ENCODE measurements at places on chromosomes 7 and 10. TPM values are rescaled to one million over a fixed set of nuclear protein-coding genes. Genes with fewer than 3 reads are reported as not detected.
A peak's percentile ranks its signal among the peaks of the same experiment; 100 is the strongest.

DNA sequence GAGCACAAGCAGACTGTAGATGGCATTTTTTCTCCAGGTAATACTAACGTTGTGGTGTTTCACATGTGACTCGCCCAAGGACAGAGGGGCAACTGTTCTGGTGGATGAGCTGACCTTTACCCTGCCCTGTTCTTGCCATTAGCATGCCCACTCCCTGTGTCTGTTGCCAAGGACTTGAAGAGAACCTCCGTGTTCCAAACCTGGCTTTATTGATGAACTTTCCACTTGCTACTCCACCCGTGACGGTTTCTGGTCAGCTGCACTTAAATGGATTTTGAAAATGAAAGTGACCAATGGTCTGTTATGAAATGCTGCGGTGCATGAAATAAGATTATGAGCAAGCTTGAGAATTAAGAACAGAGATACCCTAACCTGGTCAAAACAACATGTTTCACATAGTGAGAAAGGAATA lies 30.4 kb downstream of the LRRC4 start:
- DNase-seq, result no peak

DNA sequence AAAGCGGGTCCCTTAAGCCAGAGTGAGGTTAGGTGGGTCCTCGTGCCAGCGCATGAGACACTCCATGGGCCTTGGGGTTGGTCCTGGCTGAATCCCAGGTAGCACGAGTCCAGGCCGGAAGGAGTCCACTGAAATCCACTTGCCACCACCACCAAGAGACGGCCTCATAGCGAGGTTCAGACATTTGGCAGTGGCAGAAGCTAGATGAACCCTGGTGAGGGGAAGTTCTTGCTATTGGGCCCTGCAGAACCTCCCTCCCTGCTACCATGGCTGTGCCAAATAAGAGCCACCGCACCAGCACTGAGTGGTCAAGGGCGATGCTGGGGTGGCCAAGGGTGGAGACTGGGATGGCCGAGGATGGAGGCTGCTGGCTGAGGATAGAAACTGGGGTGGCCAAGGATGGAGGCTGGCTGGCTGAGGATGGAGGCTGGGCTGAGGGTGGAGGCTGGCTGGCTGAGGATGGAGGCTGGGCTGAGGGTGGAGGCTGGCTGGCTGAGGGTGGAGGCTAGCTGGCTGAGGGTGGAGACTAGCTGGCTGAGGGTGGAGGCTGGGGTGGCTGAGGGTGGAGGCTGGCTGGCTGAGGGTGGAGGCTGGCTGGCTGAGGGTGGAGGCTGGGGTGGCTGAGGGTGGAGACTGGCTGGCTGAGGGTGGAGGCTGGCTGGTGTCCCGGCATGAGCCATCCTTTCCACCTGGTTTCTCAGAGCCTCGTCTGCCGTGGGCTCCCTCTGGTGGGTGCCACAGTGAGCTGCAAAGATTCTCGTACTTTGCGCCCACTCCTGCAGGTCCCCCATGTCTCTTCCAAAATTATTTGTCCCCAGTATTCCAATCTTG lies 88.2 kb downstream of the ELFN1 start:
- DNase-seq, result peak; percentile 64

GRCh38 chr10:16811292-16811691 lies 5.9 kb downstream of the RSU1 start:
- DNase-seq, result no peak

DNA sequence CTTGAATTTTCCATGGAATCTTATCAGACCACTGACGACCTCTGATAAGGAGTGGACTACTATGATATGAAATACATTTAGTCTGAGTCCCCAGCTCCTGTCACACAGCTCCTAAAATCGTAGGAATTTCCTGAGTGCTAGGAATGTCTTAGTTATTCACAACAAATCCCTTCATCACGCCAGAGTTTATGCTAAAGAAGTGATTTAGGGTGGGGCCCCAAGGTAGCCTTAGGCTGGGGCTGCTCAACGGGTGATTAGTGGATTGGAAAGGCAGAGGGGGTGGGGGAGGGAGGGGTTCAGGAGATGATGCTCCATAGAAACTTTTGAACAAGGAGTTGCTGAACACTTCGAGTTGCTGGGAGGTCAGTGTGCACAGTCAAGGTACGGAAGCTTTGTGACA lies 7.0 kb upstream of the TET1 start:
- DNase-seq, result no peak

GRCh38 chr10:119319161-119319919 lies 112.0 kb downstream of the GRK5 start:
- DNase-seq, result no peak

DNA sequence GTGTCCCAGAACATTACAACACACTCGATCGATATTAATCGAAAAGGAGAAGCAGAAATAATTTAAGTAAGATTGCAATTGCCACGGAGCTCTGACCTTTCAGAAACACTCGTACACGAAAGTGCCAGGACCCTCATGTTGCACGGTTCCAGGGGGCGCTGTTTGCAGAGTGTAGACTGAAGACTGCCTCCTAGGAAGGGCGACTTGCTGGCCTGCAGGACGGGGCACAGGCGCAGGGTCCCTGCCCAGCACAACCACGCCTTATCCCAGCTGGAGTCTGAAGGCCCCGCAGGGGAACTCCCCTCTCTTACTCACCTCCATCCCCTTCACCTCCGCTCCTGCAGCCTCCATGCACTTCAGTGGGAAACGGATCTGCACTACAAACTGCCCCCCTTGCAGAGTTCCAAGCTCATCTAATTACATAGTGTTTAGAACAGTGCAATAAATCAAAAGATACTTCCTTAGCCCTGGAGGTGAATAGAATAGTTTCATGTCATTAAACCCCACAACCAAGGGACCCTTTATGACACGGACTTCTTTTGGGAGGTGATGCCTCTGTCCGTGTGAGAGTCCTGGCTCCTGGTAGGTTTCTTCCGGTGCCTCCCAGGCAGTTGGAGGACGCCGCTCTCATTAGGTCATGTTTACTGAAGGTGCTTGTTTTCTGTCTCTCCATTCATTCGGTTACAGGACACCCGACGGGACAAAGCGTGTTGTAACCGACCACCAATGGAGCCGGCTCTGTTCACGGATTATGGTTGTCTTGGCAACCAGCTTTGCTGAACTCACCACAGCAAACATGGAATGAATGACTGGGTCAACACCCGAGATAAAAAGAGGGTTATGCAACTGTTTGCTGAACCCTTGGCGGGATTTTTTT lies 262.2 kb downstream of the BAMBI start:
- peak; percentile 68 for DNase-seq

DNA sequence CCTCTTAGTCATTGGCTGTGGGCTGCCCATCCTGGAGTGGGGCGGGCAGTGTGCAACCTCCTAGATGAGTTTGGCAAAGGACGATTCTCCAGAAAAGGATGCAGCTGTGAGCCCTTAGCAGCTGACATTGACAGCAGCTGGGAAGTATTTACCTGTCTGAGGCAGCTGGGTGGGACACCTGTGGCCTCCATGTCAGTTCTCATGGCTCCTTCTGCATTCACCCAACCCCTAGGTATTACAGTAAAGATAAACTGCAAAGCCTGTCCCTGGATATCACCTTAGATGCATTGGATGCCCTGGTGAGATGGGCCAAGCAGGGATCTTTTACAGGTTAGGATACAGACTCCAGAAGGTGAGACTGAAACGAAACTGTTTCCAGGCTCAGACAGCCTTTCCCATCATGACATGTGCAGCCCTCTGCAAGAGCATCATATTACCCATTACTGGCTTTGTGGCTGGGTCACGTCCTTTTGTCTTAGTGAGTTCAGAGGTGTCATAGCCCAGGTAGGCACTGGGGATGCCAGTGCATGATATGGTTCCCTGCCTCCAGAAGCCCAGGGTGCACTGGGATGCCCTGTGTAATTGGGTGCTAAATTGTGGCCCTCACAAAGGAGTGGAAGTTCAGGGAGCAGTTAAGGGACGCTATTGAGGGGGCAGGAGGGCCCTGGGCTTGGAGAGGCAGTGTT lies 28.9 kb downstream of the MINDY4 start:
- DNase-seq, result no peak

GRCh38 chr7:90709501-90710465 lies 113.7 kb downstream of the CDK14 start:
- DNase-seq, result no peak

- DNase-seq, result no peak
These were observed 181.9 kb downstream of the AKR1D1 start for GRCh38 chr7:138258197-138258559.

- peak; percentile 5 for DNase-seq
These were observed 12.1 kb upstream of the KPNA7 start for GRCh38 chr7:99219985-99220384.

GRCh38 chr7:93889261-93889660 lies 1.3 kb downstream of the TFPI2 start:
- DNase-seq, result no peak

DNA sequence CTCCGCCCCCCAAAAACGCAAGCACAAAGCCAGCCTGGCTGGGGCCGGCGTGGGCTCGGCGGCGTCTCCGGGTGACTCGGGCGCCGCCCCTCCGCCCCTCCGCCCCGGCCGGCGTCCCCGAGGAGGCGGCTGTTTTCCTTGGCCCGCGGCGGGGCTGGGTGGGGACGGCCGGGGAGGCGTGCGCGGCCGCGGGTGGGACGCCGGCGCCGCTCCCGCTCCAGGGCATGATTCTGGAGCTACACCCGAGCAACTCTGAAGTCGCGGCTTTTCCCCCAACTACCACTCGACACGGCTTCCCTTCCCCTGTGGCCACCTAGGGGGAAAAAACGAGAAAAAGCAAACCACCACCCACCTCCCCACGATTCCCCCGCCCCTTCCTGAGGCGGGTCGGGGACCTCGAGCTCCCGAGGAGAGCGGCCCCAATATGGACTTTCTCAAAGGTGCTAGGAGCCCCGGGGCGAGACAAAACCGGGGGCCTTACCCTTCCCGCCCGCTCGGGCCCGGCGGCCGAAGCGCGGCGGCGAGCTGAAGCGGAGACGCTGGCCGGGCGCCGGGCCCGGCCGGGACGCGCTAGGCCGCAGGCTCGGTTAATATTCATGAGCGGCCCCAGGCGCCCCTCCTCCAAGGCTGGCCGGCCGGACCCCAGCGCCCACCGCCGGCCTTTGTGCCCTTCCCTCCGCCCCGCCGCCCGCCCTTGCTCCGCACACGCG lies 856 bp downstream of the ARHGAP21 start:
- peak; percentile 83 for DNase-seq

DNA sequence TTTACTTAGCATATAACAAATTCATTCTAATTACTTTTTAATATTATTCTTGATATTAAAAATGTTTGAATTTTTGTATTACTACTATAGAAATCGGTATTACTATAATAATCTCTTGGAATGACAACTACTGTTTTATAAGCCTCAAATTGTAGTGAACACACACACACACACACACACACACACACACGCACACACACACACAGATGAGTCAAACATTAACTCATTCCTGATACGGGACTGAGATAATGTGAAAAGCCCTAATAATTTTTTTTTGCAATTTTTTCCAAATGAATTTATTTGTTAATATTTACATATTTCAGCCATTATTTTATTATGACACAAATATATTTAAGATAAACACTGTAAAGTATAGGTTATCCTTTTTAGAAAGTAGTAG lies 951.2 kb upstream of the PHF14 start:
- no peak for DNase-seq

DNA sequence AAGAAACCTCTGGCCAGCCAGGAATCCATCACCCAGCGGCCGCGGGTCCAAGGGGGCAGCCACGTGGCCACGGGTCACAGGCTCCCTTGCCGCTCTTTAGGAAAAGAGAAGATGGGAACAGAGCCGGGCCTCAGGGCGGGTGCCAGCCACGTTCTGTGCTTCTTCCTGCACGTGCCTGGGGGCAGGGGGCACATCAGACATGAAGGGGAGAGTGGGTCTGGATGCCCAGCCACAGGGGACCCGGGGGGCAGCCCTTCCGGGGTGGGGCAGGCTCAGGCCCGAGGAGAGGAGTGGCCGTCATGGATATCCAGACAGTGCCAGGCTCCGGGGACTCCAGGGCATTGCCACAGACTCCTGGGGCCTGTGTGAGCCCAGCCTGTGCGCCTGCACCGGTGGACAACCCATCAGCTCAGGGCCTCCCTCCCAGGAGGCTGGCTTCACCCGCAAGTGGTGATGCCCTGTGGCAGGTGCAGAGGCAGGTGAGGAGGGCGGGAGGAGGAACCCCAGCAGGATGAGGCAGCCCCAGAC lies 31.0 kb upstream of the ADGRA1 start:
- no peak for DNase-seq

DNA sequence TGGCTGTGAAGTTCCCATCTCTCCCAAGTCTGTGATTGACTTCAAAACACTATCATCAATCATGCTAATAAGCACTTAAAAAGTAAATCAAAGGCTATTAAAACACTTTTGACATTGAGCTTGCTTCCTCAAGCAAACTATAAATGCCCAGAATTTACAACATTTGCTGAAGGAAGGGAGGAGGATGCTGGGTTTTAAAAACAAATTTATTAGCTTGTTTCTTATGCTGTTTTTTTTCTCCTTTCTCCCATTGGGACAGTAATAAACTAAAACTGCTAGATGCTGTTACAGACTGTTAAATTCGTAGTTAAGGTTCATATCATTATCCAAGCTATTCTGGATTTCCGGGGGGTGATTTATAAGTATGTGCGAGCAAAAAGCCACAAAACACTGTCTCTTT lies 250.5 kb downstream of the SORCS1 start:
- DNase-seq, result no peak

DNA sequence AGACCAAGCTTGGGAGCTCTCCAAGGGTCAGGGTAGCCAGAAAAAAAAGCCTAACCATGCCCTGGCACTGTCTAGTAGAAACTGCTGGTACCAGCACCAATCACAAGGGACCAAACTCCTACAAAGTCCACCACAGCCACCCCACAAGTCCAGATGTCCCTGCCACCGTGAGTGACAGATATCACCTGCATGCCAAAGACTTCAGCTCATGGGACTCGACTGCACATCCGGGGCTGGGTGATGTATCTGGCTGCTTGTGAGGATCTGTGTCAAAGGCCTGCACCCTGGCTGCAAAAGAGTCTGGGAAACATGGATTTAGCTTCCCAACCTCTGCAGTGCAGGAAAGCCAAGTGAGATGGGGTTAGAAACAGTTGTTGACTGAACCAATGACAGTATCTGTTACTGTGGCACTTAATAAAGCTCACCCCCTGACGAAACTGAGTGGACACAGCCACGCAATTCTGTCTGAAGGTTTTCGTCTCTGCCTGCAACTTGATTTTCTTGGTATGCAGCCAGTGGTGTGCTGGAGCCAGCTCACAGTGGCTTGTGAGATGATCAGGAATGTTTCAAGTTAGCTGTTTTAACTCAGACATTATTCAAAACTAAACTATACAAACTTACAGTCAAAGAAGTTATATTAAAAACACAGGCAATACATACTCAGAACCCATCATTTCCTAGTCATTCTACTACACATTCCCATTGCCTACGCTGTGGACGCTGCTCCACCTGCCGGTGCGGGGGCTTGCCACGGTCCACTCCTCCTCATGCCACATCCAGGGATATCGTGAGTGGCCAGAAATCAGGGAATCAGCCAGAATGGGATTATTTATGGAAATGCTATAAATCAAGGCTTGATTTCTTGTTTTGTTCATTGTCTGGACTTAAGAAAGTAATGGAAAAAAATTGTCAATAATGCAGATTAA lies 9.2 kb downstream of the ZNF488 start:
- DNase-seq, result no peak

The RTKN2 gene
- total RNA-seq, result 93.7 TPM

The BMPER gene
- 10.0 TPM for total RNA-seq

The OR6B1 gene
- not detected for total RNA-seq

The KLF14 gene
- not detected for total RNA-seq

The IMMP2L gene
- total RNA-seq, result 22.0 TPM

The BAIAP2L1 gene
- total RNA-seq, result 22.9 TPM

The RNF32 gene
- 1.9 TPM for total RNA-seq

Data from upper lobe of right lung (tissue), 1 donor.